ENCODE measurements at places on chromosomes 1 and 21.
A peak's percentile ranks its signal among the peaks of the same experiment; 100 is the strongest.

GRCh38 chr1:36420836-36421317, 23.2 kb upstream of the LSM10 start:
- peak; percentile 83 for DNase-seq

GRCh38 chr1:212232090-212232489, 53.1 kb upstream of the PPP2R5A start:
- no peak for DNase-seq

GRCh38 chr1:51768971-51769588, 109.4 kb downstream of the NRDC start:
- peak; percentile 7 for DNase-seq

GRCh38 chr1:79852004-79852403, 845.5 kb upstream of the ADGRL4 start:
- DNase-seq, result no peak

DNA sequence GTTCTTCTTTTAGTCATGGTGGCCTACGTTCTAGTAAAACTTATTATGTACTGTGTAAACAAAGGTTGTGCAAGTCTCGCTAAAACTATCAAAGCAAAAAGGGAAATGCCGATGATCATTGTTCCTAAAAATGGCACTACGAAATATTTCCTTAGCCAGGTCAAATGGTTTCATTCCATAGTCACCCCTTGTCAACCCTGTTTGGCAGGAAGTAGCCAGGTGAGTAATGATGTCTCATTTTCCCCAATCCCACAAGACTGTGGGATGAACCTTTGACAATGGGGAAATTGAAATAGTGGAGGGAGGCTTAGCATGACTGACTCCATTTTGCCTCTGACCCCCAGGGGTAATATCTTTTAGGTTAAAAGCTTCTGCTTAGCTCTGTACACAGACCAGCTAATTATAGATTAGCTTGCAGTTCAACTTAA, 5.6 kb upstream of the REN start:
- no peak for DNase-seq

DNA sequence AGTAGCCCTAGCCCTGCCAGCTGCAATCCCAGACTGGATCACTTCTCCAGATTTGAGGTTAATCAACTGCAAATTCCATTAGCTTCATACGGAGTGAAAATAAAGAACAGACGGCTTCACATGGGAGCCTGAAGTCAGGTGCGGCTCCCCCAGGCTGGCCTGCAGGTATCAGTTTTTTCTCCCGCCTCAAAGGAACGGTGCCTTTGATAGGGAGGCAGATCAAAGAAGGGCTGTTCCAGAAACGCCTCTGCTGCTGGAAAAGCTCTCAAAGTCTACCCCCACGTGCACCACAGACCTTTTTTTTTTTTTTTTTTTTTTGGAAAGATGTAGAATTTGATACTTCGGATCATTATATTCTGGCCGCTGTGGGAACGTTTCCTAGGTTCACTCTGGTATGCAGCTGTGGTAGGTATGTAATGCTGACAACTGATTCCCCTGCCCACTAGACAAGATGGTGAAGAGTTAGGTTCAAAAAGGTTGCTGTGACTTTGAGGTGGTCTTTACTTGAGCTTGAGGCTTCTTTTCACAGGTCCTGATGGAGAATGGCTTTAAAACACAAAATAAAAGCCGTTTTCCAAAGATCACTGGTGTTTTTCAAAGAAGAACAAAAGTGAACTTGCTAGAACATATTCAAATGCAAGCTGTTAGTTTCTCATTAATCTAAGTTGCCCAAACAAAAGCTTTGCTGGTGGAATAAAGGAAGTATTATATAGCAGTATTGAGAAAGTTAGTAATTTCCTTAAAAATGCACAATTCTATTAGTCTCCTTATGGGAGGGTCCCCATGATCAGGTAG, 189.0 kb upstream of the NFIA start:
- no peak for DNase-seq

DNA sequence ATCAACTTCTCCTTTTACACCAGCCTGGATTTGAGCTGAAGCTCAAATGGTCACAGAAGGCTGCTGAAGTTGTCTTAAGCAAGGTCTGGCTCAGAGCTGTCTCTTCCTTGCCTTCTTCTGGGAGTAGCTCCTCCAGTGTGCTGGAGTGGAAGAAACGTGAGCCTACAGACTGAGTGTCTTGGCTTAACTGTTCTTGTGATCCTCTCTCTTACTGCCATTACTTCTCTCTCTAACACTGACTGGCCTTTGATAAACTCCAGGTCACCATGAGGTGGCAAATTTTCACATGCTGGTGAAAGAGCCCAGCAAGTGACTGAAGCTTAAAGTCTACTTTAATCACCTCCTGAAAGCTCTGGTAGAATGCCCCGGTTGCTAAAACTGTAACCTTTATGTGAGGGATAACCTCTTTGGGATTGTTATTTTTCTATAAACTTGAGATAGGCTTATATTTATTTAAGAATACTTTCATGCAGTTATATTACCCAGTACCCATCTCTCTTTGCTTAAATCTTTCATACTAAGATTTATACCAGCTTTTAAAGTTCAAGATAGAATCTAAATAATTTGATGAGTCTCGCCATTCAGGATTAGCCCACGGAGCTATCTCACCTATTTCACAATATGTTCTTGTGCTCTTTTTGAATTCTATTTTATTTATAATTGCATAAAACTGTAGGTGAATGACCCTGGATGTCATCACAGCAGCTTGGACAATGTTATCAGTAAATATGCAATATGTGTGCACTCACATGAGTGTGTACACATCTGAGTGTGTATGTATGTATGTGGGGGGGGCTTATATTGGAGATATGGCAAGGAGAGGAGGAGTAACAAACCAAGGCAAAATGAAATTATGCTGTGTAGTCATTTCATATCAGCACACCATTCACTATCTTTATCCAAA, 924.0 kb downstream of the LTN1 start:
- DNase-seq, result no peak

- DNase-seq, result no peak
These were observed 216.4 kb upstream of the GJB5 start for GRCh38 chr1:34538481-34538880.

DNA sequence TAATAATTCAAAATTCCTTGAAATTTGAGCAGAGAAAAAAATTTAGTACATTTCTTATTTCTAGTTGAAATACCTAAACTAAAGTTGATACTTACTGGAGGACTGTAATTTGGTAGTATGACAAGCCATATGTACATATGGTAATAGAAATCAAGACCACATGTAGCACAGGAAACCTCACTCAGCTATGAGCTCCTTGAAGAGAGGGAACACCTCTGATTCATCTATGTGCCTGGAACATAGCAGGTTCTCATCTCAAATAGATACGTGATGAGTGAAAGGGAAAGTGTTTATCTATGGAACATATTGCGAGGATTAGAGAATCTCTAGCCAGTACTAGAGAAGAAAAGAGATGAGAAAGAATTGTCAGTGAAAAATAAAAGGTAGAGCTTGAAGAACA, 47.9 kb upstream of the GNG4 start:
- no peak for DNase-seq

DNA sequence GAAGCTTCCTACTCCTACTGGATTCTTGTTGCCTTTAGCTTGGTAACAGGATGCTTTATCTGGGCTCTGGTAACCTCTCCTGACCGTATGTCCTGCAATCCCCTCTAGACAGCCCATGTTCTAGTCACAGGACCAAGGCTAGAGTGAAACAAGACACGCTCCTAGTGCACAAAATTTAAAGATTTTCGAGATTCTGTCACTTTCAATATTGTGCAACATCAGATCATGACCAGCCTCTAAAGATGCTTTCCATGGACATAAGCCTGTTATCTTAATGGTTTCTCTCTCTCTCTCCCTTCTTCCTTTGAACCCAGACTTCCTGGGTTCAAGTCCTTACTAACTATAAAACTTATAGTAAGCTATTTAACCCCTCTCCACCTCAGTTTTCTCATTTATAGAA, 1.6 kb upstream of the LY9 start:
- DNase-seq, result no peak

- DNase-seq, result no peak
These were observed 14.1 kb downstream of the INTS3 start for GRCh38 chr1:153741986-153742385.

GRCh38 chr1:150613061-150613920, 16.1 kb downstream of the ENSA start:
- DNase-seq, result peak; percentile 41

GRCh38 chr21:24716281-24716918, 890.9 kb downstream of the MRPL39 start:
- DNase-seq, result no peak

DNA sequence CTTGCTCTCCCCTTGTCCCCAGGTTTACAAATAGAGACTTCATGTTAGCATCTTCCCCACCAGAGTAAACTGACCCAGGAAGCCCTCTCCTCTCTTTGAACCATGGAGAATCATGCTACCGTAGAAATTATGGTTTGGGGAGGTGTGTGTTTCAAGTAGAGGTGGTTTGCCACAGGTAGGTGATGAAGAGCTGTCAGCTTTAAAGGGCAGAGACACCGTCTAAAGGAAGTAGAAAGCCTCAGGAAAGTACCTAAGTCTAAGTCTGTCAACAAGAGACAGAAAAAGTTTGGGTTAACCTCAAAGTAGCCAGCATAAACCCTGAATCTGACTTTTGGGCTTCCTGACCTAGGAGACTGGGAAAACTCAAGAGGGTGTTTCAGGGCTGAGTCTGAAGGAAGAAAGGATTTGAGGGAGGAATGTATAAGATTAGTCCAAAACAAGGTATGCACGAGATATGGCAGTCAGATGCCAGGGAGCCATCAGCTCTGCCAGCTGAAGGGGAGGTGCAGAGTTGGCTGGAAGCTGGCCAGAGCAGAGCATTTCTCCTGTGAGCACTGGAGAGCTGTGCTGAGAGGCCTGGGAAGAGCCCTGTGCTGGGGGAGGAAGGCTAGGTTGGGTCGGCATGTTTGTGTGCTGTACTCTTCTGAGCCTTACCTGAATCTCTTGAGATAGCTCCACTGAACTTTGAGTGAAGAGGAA, 14.3 kb downstream of the ADAMTSL4 start:
- DNase-seq, result no peak

- no peak for DNase-seq
These were observed 12.3 kb downstream of the LMX1A start for GRCh38 chr1:165344198-165344597.

DNA sequence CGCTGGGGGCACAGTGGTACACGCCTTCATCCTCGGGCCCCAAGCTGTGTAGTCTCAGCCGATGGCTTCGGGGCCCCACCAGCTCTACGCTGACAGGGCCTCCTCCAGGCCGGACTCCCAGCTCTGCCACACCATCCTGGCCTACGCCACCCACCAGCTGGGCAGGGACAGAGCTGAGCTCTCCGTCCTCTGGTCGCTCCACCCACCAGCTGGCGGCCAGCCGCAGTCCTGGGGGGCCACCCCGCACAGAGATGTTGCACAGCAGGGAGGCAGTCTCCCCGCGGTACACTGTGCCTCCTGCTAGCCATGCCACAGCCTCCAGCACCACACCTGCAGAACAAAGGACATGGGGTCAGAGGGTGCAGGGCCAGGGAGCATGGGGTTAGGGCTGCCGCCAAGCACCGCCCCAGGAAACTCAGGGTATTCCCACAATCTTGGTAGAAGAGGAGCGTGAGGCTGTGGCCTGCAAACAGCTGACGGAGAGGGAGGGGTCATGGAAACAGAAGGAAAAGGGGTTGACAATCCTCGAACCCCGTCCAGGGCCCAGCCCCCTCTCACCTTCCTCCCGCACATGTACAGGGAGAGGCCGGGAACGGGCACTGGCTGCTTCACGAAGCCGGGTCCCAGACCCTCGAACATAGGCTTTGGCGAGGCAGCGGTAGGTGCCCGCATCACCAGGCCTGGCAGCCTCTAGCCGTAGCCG, 5.9 kb downstream of the IGSF8 start:
- DNase-seq, result no peak

DNA sequence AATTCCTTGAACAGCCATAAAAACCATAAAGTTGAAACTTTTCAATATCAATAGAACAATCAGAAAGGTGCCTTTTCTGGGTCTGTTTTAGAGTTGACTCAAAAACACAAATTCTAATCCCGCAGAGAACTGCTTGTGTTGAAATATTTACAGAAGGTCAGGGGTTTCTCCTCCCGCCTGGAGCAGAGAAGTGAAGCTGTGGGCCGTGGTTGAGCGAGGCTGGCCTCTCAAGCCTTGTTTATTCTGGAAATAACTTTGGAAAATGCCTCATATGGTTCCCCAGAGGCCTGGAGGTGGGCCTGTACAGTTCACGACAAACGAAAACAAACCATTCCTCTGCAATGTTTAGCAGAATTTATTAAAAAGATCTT, 90.8 kb upstream of the ERRFI1 start:
- no peak for DNase-seq

DNA sequence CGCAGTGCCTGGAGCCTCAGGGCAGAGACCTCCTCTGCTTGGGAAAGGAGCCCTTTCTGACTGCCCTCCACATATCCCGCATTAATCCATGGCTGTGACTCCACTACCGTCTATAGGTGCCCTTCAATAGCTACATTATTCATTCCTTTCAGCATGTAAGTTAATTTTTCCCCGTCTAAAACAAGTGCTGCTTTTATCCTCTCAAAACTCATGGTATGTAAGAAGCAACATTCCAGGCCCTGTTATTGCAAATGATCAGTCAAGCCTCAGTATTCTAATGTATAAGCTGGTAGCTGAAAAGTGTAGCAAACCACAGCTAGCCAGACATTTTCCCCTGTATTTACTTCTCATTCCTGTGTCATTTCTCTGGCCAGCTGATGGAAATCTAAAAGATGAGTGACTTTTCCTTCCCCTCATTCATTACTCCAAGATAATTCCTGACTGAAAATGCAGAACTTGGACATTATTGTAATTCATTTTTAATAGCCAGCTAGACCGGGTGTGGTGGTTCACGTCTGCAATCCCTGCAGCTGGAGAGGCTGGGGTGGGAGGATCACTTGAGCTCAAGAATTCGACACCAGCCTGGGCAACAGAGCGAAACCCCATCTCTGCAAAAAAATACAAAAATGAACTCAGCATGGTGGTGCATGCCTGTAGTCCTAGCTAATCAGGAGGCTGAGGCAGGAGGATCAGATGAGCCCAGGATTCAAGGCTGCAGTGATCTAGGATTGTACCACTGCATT, 88.5 kb upstream of the SOD1 start:
- no peak for DNase-seq

- no peak for DNase-seq
These were observed 519 bp downstream of the FNBP1L start for GRCh38 chr1:93448292-93448982.

DNA sequence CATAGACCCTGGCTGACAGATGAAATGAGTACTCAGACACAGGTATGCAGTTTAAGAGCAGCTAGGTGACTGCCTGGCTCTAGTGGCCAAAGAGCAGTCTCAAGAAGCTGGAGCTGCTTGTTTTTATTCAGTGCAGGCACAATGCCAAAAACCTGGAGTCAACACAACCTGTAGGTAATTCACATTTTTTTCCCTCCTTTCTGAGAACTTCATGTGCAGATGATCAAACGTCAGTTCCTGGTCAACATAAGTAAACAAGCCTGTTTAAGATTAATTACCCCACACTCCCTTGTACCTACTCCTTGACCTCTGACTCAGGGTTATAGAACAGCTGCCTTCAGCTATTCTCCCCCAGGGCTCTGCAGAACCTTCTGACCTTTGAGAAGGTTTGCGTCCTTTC, 17.3 kb upstream of the ACADM start:
- no peak for DNase-seq

GRCh38 chr1:3321559-3322449, 132.7 kb upstream of the ARHGEF16 start:
- no peak for DNase-seq

Data from activated T-cell treated with anti-CD3 and anti-CD28 coated beads for 24 hours (primary cell).